ENCODE measurements at places on chromosomes 12 and 14.

GRCh38 chr12:68771223-68771925, 25.4 kb downstream of the SLC35E3 start:
- DNase-seq: no peak

DNA sequence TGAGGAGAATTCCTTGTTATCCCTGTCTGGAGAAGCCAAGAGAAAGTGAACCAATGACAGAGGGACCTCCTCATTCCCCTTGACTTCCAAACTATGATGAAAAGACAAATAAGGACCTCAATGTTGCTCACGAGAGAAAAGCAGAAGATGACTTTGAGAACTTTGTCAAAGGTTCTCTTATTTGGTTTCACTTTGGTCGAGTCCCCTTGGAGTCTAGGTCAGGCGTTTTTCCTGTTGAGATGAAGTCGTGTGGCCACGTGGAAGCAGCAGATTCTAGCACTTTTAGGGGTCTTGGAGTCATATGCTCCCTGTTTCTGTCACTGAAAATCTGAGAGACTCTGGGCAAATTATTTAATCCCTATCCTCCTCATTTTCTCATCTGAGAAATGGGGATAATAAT, 33.8 kb upstream of the COL2A1 start:
- no peak for DNase-seq

DNA sequence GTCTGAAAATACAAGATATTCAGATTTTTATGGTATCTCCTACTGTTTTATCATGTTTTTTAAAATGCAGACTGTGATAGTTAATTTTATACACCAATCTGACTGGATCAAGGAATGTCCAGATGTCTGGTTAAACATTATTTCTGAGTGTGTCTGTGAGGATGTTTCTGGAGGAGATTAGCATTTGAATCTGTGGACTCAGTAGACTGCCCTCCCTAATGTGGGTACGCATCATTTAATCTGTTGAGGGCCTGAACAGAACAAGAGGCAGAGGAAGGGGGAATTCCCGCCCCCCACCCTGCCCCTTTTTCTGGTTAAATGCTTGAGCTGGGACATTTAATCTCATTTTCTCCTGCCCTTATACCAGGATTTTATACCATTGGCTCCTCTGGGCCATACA, 72.1 kb downstream of the AVPR1A start:
- DNase-seq: no peak

GRCh38 chr12:54418441-54419087, 502 bp downstream of the ITGA5 start:
- no peak for DNase-seq

DNA sequence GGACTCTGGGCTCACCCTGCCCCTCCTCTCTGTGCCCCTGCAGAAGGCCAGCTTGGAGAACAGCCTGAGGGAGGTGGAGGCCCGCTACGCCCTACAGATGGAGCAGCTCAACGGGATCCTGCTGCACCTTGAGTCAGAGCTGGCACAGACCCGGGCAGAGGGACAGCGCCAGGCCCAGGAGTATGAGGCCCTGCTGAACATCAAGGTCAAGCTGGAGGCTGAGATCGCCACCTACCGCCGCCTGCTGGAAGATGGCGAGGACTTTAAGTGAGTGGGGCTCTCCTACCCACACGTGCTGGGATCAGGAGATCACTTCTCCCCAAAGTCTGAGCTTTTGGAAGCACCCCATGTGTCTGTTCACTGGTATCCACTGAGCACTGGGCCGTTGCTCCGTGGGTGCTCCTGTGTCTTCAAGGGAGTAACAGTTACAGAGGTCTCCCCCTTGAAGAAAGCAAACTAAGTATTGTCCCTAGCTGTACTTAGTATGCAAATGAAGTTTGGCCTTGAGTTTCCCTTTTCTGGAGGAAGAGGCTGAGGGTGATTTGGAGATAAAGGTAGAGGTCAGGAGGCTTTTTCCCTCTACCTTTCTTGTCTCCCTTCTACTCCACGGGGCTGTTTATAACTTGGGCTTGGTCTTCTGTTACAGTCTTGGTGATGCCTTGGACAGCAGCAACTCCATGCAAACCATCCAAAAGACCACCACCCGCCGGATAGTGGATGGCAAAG, 3.3 kb downstream of the KRT18 start:
- DNase-seq: peak; percentile 7

- no peak for DNase-seq
Observed at GRCh38 chr12:119006746-119007145, 25.4 kb downstream of the SRRM4 start.

GRCh38 chr12:80187660-80188090, 88.3 kb downstream of the OTOGL start:
- DNase-seq: peak; percentile 2

GRCh38 chr14:92494512-92494911, 19.1 kb upstream of the RIN3 start:
- no peak for DNase-seq

GRCh38 chr12:104182144-104182543, 33.4 kb upstream of the TXNRD1 start:
- no peak for DNase-seq

- DNase-seq: no peak
Observed at GRCh38 chr14:103627073-103628025, 1.7 kb upstream of the KLC1 start.

DNA sequence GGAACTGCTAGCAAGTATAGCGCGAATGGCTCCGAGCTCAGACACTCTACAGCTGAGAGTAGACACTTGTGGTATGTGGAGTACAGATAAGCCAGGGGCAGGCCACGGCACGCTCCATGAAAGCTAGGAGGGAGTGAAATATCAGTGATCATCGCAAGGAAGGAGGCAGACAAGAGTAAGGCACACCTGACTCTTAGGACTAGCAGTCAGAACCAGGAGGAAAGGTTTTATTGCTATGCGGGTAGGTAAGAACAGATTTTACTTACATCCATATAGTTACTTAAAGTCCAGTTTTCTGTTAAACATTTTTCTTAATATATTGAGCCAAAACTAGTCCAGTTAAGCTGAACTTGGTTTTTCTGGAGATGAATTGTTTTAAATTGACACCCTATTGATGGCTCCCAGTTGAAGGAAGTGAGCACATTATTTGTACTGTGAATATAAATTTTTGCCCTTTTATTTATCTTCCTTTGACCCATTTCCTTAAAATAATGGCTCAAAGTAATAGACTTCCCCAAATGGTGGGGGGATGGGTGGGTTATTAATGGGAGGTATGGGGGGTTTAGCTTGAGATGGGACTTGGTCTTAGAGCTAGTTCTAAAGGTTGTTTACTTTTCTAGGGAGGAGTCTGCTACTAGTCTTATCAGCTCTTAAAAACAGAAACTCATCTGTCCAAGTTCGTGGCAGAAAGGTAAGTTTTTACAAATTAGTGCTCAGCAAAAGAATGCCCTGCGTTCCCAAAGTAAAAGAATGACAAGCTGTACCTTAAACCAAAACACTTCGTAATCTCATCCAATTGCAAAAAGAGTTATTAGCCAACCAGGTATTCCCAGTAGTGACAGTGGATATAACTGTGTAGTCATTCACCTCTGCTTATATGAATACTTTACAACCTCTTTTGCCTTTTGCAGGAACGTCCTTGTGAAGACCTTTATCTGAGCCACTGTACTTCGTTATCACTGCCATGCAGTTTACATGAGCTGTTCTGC, 5.8 kb downstream of the HNRNPA1 start:
- DNase-seq: no peak

DNA sequence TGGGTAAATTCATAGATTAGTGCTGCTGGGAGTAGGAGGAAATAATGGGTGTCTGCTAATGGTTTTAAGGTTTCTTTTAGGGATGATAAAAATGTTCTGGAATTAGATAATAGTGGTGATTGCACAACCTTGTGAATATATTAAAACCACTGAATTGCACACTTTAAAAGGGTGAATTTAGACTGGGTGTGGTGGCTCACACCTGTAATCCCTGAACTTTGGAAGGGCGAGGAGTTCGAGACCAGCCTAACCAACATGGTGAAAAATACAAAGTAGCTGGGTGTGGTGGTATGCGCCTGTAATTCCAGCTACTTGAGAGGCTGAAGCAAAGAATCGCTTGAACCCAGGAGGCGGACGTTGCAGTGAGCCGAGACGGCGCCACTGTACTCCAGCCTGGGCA, 1.3 kb downstream of the RAD52 start:
- DNase-seq: no peak

DNA sequence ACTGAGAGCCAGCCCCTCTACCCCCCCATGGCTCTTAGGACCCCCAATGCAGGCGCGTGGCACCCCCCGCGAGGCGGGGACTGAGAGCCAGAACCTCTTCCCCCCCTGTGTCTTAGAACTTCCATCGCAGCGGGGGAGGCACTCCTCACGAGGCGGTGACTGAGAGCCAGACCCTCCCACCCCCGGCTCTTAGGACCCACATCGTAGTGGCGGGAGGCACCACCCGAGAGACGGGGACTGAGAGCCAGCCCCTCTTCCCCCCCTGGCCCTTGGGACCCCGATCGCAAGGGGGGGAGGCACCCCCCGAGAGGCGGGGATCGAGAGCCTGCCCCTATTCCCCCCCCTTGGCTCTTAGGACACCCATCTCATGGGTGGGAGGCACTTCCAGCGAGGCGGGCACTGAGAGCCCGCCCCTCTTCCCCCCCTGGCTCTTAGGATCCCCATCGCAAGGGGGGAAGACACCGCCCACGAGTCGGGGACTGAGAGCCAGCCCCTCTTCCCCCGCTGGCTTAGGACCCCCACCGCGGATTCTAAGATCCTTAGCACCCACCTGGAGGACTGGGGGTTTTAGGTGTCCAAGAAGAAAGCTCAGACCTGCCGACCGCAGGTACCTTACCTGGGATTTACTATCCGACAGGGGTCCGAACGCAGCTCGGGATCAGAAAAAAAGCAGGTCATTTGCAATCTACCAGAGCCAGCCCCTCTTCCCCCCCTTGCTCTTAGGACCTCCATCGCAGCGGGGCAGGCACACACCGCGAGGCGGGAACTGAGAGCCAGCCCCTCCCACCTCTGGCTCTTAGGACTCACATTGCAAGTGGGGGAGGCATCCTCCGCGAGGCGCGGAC, 44.9 kb downstream of the DDX11 start:
- peak; percentile 51 for DNase-seq

GRCh38 chr14:29282169-29282568, 515.6 kb downstream of the FOXG1 start:
- DNase-seq: no peak

DNA sequence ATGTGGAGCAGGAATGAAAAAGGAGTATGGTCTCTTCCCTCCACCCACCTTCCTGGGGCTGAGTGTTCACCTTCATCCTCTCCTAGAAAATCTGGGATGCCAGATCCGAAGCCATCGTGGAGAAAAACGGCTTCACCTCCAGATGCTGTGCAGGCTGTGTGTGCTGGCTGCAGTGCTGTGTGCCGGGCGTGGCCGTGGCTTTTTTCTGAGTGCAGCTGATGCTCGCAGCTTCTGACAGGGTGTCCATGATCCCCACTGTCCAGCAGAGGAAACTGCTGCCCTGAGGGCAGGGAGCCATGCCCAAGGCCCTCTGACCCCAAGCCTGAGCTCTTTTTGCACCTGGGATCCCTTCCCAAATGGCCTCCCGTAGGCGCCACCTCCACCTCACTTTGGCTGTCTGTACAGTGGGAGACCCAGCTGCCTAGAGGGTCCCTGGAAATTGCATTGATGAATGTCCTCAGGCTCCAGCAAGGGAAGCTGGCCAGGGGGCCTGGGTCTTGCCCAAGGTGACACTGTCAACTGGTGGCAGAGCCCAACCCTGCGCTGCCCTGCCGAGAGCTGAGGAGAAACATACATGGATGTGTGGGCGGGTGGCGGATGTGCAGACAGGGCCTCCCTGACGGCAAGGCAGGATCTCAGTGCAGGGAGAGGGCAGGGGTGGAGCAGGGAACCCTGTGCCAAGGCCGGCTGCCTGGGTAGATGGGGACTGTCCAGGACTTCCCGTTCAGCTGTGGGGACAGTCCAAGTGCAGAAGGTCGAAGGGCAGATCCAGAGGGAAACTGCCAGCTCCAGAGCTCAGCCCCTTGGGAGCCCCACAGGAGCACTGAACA, 53.3 kb downstream of the BEGAIN start:
- peak; percentile 29 for DNase-seq

GRCh38 chr12:123986374-123986965, 13.5 kb downstream of the ZNF664 start:
- DNase-seq: no peak

- DNase-seq: no peak
Observed at GRCh38 chr12:27564612-27565213, 40.7 kb downstream of the PPFIBP1 start.

DNA sequence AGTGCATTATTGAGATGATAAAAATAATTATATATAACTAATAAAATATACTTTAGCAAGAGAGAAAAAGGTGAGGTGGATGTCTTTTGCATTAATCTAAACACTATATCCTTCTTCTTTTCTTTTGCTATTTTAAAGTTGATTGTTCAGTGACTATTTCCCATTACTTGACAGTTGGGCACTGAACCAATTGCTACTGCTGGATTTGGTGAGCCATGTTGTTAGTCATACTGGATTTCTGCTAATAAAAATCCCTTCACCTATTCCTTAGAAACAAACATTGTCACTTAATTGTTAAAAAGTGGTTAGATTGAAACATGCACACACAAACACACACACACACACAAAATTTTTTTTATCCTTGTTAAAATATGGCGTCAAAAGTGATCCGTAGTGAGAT, 251.6 kb upstream of the ALG10 start:
- DNase-seq: no peak

DNA sequence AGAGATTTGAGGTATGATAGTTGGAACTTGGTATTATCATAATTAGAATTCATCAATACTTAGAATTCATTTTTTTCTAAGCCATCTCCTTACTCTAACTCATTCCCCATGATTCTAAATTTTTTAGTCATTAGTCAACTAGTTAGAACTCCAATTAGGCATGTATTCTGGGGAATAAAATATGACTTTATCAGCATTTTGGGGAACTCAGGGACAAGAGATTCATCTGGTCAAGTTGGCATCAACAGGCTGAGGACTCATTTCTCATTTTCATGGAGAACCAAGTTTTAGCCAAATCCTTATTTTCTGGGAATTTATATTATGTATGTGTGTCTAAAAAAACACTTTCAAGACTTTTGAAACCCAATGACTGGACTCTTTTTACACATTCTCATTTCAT, 29.2 kb downstream of the DIP2B start:
- DNase-seq: no peak

DNA sequence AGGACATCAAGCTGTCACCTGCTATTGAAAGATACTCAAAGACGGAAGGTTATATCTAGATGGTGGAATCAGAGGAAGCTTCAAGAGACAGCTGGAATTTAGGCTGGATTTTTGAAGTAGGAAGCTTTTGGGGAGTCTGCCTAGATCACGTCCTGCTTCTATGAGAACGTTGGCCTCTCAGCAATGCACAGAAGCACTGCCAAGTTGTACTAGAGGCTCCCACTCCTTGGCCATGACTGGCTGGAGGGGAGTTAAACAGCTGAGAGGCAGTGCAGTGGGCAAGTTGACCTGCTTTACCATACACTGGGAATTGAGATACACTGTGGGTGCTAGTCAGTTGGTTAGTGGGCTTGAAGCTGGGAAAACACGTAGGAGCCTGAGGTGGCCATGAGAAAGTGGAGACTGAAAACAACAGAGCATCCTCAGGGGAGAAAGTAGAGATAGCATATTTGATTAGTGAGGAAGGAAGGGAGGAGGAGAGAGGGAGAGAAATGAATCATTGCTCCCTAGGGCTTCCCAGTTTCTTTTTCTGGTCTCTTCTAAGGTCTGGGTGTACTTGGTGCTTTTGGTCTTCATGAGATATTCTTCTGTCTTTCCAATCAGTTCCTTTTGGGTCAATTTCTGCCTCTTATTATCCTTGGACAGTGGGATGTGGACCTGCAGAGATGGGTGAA, 110.8 kb downstream of the EMP1 start:
- DNase-seq: no peak

GRCh38 chr14:90087433-90087832, 25.6 kb downstream of the KCNK13 start:
- no peak for DNase-seq

- no peak for DNase-seq
Observed at GRCh38 chr12:127745469-127746212, 521.3 kb upstream of the TMEM132C start.

GRCh38 chr14:61501714-61502458, 180.5 kb downstream of the PRKCH start:
- DNase-seq: no peak
